Activated CD8-positive, alpha-beta memory T cell treated with anti-CD3 and anti-CD28 coated beads, Interleukin-2, amount 50 U/mL, for 48 hours (primary cell): ENCODE measurements at places on chromosomes 13 and 19.

GRCh38 chr13:109333893-109334651, 452.3 kb downstream of the IRS2 start:
- no peak for DNase-seq

- DNase-seq: no peak
These were observed 94.5 kb upstream of the GPR12 start for GRCh38 chr13:26855071-26855470.

DNA sequence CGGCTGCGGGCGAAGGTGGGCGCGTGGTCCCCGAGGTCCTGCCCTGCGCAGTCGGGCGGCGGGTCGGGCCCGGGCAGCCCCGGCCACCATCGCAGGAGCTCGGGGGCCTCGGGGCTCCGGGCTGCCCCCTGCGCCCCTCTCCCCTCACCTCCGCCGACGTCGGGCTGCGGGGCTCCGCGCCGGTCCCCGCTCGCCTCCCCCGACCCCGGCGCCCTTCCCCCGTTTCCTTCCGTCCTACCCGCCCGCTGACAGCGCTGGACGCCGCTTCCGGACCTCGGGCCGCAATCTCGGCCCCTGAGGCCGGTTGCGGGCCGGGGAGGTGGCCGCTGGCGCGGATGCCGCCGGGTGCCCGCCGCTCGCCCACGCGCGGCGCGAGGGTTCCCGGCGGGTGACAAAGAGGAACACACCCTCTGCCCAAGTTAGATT, 720 bp downstream of the FARP1 start:
- DNase-seq: no peak

- DNase-seq: no peak
These were observed 170.6 kb downstream of the KCTD12 start for GRCh38 chr13:76715621-76716020.

GRCh38 chr19:20482721-20483120, 82.9 kb downstream of the ZNF737 start:
- no peak for DNase-seq
